Bronchial smooth muscle cell (primary cell): ENCODE measurements at places on chromosomes 5 and 9. TPM values are rescaled to one million over a fixed set of nuclear protein-coding genes. Genes with fewer than 3 reads are reported as not detected.

SV2C gene
- not detected in 2 replicates for total RNA-seq

AK3 gene
- 75.3 and 75.5 TPM in 2 replicates for total RNA-seq

TMEM215 gene
- not detected in 2 replicates for total RNA-seq

SYK gene
- total RNA-seq: under 0.01 TPM in 1 of 2 replicates, not detected in the other

FGF10 gene
- 0.26 and 0.79 TPM in 2 replicates for total RNA-seq

CDX1 gene
- not detected in 2 replicates for total RNA-seq

TPM2 gene
- 925 and 1,339 TPM in 2 replicates for total RNA-seq

STC2 gene
- 315 and 727 TPM in 2 replicates for total RNA-seq

CDK9 gene
- total RNA-seq: 35.8 and 52.8 TPM in 2 replicates

CCNO gene
- 0.17 TPM in 1 of 2 replicates, not detected in the other for total RNA-seq

FBP2 gene
- total RNA-seq: not detected in 2 replicates

PFN3 gene
- total RNA-seq: not detected in 2 replicates

FSD1L gene
- total RNA-seq: 3.6 and 4.6 TPM in 2 replicates

CER1 gene
- not detected in 2 replicates for total RNA-seq

DIRAS2 gene
- total RNA-seq: under 0.01 and 0.09 TPM in 2 replicates

ZDHHC11 gene
- total RNA-seq: 0.47 and 3.3 TPM in 2 replicates

CCL21 gene
- not detected in 2 replicates for total RNA-seq

SUSD3 gene
- 0.32 and 0.94 TPM in 2 replicates for total RNA-seq

PLAC8L1 gene
- total RNA-seq: 0.17 TPM in 1 of 2 replicates, not detected in the other

ADAMTS16 gene
- 0.16 TPM in 1 of 2 replicates, not detected in the other for total RNA-seq

FGD3 gene
- total RNA-seq: not detected in 2 replicates

BTNL3 gene
- total RNA-seq: not detected in 2 replicates

NTRK2 gene
- under 0.01 and 0.26 TPM in 2 replicates for total RNA-seq

ADAMTSL1 gene
- 37.5 and 190 TPM in 2 replicates for total RNA-seq

RNF183 gene
- not detected in 2 replicates for total RNA-seq

ESM1 gene
- 2.7 TPM in 2 replicates for total RNA-seq
